ENCODE measurements at places on chromosomes 2 and 18.

DNA sequence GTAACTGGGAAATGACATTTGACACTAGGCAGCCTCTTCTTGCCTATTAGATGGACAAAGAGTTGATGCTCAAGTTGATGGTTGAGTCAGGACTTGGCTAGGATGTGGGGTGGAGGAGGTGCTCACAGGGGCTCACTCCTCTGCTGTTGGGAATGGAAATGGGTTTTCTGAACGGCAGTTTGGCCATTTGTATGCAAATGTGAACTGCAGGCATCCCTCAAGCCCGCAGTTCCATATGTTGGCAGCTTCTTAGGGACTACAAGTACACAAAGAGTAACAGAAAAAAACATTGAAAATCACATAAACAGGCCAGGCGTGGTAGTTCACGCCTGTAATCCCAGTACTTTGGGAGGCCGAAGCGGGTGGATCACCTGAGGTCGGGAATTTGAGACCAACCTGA is 80.8 kb downstream of the INPP5D start:
- DNase-seq = no peak

DNA sequence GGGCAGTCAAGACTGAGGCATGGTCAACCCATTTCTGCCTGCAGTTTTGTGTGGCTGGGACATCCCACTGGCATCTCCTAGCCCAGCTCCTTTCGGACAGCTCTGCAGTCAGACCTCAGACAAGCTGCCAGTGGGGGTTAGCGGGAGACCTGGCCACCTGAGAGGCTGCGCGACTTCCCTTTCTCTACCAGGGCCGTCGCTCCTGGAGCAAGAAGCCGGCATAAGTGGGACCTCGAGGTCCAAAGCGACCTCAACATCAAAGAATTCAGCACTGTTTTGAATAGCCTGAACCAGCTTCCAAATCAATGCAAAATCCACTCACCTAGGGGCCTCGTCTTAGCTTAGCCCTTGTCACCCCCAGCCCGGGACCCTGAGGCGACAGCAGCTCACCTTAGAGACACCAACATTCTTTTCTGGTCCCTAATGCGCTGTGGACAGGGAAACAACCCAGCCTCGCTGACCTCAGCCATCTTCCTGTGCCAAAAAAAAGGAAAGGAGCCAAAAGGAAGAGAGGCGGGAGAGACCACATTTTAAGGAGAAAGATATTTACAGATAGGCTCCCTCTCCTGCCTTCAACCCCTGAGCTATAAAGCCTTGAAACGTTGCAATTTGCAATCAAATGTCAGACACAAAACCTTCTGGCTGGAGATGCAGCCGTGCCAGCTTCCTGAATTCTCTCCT is 81.2 kb downstream of the GFPT1 start:
- DNase-seq = peak; percentile 40

DNA sequence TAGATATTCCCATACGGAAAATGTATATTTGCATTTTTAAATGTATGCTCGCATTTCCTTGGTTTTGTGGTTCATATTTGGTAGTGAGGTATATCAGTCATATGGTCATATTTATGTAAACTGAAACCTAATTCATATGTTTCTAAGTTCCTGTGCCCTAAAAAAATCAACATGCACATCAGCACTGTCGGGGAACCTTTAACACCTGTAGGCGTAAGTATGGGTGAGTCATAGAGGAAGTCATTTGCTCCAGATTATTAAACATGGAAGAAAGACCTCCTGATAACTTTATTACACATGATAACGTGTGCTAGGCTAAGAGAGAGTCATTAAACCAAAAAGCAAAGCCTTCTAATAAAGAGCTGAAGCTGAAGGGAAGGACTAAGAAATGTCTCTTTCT is 437.7 kb downstream of the NRXN1 start:
- DNase-seq = no peak

DNA sequence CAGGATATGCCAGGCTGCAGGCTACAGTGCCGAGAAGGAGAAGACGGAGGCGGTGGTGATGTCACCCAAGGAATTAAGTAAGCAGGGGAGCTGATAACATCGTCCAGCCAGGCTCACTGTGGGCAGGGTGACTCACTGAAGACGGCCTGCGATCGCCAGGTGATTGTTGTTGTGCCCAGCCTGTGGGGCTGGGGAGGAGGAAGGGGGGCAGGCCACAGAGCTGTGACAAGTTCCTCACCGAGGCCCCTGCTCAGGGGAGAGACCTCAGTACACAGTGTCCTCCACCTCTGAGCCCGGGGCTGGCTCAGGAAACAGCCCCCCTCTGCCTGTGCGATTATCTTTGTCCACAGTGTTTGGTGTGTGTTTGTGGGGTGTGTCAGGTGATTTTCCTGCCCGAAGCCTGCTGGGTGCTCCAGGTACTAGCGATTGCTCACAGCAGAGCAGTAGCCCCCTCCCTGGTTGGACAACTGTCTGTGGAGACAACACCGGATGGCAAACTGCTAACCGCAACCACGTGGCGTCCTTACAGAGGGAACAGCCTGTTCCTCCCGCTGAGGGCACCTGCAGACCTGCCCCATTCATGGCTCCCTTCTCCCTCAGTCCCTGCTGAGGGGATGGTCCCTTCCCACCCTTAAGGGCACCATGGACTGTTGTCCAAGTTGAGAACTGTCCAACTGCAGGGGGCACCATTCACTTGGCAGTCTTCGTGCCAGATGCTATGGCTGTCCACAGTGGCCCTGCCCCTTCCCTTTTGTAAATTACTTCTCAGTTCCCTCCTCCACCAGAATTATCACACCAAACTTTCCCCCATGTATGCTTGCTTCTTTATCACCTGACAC is 95.1 kb downstream of the ZFP36L2 start:
- peak; percentile 86 for DNase-seq

DNA sequence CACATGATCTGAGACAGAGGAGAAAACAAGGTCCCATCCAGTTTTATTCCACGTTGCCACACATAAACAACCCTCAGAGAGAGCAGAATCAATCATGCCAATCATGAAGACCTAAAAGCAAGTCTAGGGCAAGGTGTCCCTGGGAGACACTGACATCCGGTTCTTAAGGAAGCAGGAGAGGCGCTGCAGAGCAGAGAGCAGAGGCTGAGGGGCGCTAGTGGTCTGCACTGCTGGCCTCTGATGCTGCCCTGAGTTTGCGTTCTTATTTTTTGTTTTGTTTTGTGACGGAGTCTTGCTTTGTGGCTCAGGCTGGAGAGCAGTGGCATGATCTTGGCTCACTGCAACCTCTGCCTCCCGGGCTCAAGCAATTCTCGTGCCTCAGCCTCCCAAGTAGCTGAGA is 83.3 kb downstream of the SMIM21 start:
- DNase-seq = no peak

- DNase-seq = no peak
Observed at GRCh38 chr18:79868168-79868784, 70.5 kb downstream of the KCNG2 start.

DNA sequence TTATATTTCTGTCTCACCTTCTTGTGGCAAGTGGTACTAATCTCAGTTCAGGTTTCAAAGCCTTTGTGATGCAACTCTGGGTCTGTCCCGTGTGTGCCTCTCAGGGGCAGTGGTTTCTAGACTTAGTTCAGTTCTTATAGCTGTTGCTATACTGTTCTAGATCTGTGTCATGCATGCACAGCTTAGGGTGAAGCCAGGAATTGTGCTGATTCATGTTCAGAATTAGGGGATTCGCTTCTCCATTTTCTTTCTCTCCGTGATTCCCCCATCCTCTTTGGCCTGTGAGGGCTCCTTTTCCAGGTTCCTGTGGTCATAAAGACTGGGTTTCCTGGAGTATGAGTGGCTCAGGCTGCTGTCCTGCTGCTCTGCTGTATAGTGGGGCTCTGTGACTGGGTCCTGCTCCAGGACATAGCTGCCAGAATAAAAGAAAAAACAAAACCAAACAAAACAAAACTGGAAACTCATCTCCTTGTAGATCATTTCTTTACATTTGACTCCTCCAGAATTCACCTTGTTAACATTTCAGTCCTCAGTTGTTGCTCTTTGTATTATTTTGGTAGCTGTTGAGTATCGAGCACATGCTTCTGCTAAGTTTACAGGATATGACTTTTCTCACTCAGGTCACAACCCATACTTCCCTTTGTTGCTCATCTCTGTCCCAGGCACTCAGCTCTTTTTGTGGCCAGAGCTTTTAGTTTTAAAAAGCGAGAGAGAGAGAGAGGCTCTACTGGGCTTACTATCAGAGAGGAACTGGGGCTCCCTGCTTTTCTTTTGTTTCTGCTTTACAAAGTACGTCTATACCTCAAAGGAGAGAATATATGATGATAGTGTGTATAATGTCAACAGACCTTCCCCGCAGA is 34.2 kb downstream of the CERS6 start:
- peak; percentile 63 for DNase-seq

DNA sequence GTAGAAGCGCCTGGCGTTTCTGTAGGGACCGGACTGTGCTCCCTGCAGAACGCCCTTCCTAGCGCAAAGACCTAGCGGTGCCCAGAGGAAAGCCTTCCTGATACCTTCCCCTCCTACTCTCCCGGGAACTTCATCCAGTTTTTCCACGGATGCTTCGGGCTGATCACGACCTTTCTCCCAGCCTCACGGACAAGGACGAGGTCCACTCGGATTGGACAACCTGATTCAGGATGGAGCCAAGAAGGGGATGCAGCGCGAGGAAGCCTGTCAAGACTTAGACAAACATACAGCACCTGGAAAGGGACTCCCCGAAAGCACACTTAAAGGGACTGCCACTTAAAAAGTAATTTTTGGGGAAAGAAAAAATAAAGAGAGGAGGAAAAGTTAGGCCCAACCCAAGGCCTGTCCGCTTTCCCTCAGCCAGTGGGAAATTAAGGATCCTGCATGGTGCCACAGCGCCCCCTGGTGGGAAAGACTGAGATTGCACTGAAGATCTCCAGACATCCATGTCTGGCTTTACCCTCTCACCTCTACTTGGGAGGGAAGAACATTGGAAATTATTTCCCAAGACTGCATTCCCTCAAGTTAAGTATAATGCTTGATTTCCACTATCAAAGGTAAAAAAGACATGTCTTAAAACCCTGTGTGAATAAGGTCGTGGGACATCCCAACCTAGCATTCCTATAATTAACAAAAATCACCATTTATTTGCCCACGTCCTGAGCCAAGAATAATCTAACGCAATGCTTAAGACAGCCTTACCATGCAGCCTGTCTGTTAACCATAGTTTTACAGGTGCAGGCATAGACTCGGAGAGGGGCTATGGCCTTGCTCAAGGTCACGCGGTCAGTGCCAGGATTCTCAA is 13.4 kb upstream of the COPS8 start:
- peak; percentile 83 for DNase-seq

GRCh38 chr2:28344756-28345373 is 47.8 kb upstream of the FOSL2 start:
- no peak for DNase-seq

GRCh38 chr2:216673021-216673420 is 22.3 kb downstream of the IGFBP5 start:
- DNase-seq = no peak

GRCh38 chr2:144146876-144147275 is 373.0 kb downstream of the ZEB2 start:
- DNase-seq = no peak

GRCh38 chr2:110931648-110932047 is 189.1 kb upstream of the BCL2L11 start:
- DNase-seq = peak; percentile 54

GRCh38 chr2:230930928-230931555 is 6.0 kb upstream of the GPR55 start:
- no peak for DNase-seq

- no peak for DNase-seq
Observed at GRCh38 chr2:190512539-190513095, 21.9 kb downstream of the NEMP2 start.

DNA sequence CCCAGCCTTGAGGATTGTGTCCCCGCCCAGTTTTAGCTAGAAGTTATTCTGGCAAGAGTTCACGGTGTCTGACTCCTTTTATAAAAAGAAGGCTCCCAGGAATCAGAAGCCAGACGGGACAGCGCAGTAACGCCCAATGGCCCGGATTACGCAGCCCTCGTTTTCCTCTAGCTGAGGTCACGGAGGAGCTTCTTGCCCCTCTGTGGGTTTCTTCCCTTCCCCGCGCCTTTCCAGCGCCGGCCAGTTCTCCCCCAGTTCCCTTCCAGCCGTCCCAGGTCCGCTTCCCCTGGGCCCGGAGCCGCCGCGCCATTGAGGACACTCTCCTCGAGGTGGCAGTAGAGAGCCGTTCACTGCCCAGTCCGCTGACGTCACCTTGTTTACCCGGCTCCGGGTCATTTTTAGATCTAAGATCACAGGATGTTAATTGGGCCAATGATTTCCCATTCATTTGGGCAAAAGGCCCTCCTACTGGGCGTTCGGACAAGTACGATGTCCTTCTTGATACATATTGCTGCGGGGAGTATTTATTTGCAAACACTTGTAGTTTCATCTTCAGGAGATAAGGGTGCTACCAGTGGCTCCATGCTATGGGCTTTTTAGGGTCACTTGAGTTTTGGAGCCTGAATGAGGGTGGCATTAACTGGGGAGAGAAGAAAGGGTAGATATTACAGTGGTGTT is 81.5 kb upstream of the PPM1B start:
- DNase-seq = peak; percentile 83

DNA sequence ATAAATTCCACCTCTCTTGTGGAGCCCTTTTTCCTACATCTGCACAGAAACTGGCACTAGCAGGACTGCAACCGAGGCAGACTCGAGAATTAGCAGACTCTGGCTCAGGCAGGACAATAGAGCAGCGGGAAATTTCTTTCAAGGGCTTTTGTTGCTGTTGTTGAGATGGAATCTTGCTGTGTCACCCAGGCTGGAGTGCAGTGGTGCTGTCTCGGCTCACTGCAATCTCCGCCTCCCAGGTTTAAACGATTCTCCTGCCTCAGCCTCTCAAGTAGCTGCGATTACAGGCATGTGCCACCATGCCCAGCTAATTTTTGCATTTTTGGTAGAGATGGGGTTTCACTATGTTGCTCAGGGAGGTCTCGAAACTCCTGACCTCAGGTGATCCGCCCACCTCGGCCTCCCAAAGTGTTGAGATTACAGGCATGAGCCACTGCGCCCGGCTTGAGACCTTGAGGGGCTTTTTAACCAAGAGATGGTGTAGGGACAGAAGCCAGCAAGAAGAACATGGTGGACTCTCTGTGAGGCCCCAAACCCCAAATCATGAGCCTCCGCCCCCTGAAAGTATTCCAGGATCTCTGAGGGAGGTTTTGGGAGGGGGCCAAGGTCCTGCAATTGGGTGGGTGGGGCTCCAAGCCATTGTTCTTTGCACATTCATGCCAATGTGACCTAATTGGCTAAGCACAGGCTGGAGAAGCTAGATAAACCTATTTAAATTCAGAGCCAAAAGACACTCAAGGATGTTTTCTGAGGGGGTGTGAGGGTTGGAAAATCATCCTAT is 68.4 kb upstream of the MSH2 start:
- no peak for DNase-seq

- DNase-seq = no peak
Observed at GRCh38 chr2:183186296-183186695, 62.1 kb downstream of the NUP35 start.

- no peak for DNase-seq
Observed at GRCh38 chr18:26414901-26415440, 133.4 kb downstream of the KCTD1 start.

Measured in cardiac fibroblast (primary cell).